T-cell (primary cell): ENCODE measurements at places on chromosomes 5 and 9.
A peak's percentile ranks its signal among the peaks of the same experiment; 100 is the strongest.

DNA sequence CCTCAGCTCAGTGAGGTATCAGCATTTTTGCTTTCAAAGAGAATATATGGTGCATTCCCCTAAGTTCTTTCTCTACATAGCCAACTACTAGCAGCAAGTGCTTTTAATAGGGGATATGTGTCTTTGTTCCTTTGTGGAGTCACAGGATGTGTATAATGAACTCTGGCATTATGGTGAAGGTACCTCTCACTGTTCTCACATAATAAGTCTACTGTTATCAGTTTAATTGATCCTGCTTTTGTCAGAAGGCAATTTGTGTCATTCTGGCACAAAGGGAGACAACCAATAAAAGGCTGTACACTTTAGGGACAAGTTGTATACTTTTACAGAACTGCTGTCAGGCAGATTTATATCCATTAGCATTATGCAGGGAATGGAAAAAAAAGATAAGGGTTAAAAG, 531.4 kb upstream of the RIOK2 start:
- DNase-seq, result no peak

DNA sequence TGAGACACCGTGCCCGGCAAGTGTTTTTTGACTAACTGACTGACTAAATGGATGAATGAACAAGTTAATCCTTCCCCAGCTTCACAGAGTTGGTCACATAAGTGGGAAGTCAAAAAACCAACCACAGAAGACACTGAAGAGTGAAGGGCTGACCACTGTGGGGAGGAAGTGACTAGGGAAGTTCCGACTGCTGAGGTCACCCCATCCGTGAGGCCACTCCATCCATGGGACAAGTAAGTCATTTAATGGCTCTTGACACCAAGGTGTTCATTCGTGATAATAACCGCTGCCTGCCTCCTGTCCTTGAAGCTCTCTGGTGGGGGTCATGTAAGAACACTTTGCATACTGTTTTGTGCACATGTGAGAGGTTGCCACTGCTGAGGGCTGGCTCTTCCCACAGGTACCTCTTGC, 22.2 kb upstream of the CXCL14 start:
- no peak for DNase-seq

DNA sequence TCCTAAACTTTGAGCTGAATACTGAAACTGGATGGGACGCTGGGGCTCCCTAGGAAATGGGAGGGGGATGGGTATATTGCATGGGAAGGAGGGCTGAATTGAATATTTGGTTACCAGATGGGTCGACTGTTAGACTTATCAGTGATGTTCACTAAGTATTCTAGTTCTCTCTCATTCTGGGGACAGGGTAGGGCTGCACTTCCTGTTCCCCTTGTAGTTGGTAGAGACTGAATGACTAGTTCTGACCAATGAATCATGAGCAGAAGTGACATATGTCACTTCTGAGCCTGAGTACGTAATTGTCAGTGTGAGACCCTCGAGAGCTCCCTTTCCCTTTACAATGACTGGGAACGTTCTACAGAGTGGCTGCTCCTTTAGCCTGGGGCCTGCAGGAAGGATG, 55.5 kb upstream of the DMRT1 start:
- DNase-seq, result no peak

DNA sequence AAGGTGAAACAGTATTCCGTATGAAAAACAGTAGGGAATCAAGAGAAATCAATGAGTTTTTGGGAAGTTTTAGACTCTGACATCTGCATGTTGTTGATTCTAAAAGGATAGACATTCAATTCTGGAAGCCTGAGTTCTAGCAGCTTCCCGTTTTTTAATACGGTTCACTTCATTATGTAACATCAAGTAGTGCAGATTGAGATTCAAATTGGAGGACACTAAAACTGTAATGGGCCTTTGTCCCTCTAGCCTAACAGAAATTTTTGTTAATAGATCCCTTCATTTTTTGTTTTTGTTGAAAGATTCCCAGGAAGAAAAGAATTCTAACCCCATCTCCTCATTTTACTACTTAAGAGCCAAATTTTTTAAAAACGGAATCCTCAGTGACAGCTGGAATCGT, 384.6 kb downstream of the SH3GL2 start:
- no peak for DNase-seq

GRCh38 chr9:136185596-136186366, 19.1 kb downstream of the LHX3 start:
- DNase-seq, result no peak

- DNase-seq, result no peak
Measured at GRCh38 chr5:170380361-170380951, 8.7 kb downstream of the KCNMB1 start.

GRCh38 chr9:75451505-75451904, 363.2 kb downstream of the OSTF1 start:
- no peak for DNase-seq

- no peak for DNase-seq
Measured at GRCh38 chr9:136239135-136239982, 6.3 kb downstream of the QSOX2 start.

DNA sequence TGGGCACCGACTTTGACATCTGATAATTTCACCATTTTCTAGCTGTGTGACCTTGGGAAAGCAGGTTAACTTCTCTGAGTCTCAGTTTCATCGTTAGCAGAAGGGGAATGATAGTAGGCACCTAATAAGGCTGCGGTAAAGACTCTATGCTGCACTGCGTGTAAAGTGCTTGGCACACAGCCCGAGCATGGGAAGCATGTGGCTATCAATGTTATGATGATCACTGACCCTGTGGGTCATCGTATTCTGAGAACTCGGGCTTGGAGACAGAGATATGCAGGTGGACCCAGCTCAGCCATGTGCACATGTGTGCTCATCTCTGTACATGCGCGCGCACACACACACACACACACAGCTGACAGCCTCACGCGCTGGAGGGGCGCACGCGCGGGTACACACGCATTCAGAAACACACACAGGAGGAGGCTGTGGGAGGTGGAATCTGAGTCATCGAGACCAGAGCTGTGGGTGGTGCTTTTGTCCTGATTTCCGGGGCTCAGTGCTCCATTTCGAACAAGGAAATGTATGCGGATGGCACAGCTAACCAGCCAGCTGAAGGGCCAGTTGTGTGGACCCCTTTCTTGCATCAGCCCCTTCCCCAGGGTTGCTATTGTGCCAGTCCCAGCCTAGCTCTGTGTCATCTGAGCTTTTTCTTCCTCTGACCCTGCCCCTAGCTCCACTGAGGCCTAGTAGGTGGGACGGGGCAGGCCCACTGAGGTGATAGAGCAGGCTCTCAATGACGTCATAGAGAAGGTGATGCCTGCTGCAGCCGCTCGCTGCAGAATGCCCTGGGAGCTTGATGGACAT, 11.1 kb upstream of the ARAP3 start:
- peak; percentile 41 for DNase-seq

DNA sequence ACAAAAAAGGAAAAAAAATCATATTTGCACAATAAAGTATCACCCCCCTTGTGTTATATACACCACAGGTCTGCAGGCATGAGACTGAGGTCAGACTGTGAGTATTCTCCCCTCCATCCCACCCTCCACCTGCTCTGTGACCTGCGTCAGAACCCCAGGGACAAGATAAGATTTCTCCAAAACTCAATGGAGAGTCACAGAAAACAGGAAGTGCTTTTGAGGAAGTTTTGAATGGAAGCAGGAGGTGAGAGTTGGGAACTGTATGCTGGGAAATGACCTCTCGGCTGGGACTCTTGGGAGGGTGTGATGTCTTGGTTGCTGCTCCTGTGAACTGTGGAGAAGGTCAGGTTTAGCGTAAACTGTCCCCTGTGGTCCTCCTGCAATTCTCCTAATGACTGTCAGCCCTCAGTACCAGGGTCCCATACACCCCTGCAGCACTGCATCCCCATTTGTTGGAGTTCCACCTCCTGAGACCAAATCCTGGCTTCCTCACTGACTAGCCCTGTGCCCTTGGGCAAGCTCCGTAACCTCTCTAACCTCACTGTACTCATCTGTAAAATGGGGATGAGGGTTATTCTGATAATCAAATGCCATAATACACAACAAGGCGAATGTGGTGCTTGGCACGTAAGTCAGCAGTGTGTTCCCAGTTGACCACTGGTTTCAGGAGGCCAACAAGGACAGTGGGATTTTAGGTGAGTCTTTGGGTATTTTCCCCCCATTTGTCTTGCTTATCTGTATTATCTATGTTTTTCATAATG, 6.9 kb upstream of the CTSL start:
- no peak for DNase-seq

GRCh38 chr9:127711831-127712274, 3.6 kb downstream of the PTRH1 start:
- DNase-seq, result no peak

GRCh38 chr5:124462751-124463150, 283.7 kb downstream of the ZNF608 start:
- DNase-seq, result no peak

DNA sequence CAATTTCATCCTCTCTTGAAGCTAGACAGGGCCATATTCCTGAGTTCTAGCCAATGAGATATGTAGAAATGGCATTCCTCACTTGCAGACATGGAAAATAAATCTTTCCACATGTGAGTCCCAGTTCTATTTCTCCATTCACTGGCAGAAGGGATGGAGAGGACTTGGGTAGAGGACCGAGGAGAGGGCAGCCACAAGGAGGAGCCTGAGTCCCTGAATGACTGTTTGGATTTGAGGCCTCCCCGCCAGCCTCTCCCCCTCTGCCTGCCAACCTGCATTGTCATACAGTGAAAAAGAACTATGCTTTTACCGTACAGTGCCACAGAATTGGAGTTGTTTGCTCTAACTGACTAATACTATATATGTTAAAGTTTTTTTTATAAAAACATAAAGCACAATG, 583.0 kb upstream of the WWC1 start:
- DNase-seq, result no peak

DNA sequence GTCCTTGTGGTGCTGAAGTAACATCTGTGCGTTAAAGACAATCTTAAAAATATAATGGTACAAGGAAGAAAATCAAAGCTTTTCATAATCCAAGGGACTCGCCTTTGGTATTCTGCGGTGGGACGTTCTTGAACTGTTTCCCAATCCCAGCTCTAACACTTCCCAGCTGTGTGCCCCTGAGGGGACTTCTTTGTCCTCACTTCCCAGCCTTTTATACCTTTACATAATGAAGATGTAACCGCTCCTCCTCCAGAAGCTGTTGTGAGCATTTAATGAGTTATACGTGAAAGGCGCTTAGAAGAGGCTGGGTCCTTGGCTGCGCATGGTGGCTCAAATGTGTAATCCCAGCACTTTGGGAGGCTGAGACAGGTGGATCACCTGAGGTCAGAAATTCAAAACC, 16.9 kb downstream of the STK10 start:
- no peak for DNase-seq

GRCh38 chr5:161547738-161548486, 1.4 kb upstream of the GABRB2 start:
- DNase-seq, result no peak

- DNase-seq, result no peak
Measured at GRCh38 chr9:68683433-68683832, 21.6 kb upstream of the PIP5K1B start.

- DNase-seq, result no peak
Measured at GRCh38 chr5:154334406-154335064, 111.3 kb upstream of the SAP30L start.

DNA sequence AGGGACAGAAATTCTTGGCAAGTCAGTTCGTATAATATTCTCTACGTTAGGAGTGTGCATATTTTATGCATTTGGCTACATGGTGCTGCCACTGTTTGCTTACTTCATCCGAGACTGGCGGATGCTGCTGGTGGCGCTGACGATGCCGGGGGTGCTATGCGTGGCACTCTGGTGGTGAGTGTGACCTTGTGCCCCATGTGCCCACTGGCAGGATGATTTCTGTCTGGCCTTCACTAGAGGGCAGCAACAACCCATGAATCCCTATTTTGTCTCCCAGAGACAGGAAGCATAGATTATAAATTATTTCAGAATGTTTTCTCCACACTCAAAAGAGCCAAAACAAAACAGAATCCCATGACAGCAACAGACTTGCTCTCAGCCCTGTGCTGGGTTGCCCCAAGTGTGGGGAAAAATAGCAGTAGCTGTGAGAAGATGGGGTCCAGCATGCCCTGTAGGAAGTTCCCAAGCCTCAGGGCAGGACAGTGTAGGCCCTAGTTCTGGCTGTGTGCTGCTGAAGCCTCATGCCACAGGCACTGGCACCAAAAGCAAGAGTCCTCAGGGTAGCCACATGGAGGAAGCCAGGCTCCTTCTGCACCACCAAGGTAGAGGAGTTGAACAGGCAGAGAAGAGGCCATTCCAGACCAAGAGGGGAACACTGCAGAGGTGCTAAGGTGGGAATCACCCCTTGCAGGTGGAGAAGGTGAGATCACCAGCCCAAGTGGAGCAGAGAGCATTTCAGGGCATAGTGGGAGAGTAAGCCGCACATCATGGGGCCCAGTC, 16.0 kb downstream of the SLC22A5 start:
- peak; percentile 65 for DNase-seq

DNA sequence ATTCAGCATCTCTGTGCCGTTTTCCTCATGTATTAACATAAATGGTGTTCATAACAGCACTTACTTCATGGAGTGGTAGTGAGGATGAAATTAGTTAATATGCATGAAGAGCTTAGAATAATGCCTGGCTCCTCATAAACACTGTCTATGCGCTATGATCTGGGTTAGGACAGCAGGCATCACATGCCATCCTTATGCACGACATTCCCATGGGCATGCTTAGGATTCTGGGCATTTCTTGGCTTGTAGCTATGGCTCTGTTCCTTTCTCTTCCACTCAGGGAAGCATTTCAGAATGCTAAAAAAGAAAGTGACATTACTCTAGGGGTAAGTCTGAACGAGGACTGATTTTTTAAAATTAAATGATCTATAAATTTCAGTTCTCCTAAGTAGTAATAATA, 349.8 kb downstream of the ARHGEF28 start:
- no peak for DNase-seq

DNA sequence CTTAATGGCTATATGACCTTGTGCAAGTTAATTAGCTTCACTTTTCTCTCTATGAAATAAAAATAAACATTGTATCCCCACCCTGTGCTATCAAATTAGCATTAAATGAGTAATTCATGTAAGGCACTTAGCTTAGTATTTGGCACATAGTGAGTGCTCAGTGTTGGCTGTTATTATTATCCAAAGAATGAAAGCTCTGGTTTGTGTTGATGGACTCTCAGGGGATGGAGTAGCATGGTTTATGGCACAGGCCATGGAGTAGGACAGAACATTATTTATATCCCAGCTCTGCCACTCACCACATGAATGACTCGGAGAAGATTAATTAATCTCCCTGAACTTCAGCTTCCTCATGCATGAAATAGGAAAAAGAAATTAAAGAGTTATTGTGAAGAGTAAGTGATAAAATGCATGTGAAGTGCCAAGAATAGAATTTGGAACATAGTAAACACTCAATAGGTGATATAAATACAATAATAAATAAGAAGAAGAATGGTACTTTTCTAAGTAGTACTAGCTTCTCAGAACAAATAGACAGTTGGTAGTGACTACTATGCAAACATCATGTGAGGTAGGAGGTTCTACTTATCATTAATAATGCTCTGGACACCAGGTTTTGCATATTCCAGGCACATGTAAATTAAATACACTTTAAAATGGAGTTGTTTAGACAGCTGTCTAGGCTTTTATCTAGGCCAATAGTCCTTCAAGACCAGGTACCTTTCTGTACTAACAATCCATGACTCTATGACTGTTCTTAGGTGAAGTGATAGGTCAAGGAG, 146.4 kb downstream of the GRIA1 start:
- no peak for DNase-seq

- DNase-seq, result no peak
Measured at GRCh38 chr9:123174887-123175518, 93.4 kb downstream of the STRBP start.
